ENCODE measurements at places on chromosomes 5 and 9.

DNA sequence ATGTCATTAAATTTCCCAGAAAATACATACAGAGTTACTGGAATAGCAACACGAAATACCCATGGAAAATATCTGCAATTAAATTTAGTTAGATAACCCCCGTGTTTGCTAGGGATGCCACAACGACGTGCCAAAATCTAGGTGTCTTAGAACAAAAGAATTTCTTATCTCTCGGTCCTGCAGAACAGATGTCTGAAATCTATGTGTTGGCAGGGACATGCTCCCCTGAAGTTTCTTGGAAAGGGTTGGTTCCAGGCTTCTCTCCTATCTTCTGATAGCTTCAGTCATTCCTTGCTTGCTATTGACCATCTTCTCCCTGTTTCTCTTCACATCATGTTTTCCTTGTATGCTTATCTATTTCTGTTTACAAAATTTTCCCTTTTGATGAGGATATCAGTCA is 1067.0 kb downstream of the CDH18 start:
- no peak for DNase-seq

DNA sequence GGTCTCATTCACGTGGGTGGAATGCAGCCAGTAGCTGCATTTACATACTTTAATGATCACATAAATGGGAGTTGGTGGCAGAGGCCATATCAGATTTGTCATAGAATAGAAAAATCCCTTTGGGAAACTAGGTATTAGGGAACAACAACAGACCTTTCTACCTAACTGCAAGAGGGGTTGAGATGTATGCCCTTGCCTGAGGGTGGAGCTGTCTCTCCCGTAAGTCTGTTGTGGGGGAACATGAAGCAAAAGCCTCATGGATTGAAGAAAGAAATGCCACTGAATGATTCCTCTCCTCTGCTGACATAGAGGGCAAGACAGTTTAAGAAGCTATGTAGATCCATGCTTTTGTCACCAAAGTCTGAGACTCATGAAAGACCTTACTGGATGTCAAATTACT is 461.3 kb downstream of the SPOCK1 start:
- DNase-seq: no peak

DNA sequence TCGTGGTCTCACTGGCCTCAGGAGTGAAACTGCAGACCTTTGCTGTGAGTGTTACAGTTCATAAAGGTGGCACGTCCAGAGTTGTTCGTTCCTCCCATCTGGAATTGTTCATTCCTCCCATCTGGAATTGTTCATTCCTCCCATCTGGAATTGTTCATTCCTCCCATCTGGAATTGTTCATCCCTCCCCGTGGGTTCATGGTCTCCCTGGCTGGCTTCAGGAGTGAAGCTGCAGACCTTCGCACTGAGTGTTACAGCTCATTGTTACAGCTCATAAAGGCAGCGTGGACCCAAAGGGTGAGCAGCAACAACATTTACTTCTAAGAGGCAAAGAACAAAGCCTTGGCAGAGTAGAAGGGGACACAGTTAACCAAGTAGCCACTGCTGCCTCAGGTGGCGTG is 69.1 kb downstream of the GCNT1 start:
- DNase-seq: no peak

DNA sequence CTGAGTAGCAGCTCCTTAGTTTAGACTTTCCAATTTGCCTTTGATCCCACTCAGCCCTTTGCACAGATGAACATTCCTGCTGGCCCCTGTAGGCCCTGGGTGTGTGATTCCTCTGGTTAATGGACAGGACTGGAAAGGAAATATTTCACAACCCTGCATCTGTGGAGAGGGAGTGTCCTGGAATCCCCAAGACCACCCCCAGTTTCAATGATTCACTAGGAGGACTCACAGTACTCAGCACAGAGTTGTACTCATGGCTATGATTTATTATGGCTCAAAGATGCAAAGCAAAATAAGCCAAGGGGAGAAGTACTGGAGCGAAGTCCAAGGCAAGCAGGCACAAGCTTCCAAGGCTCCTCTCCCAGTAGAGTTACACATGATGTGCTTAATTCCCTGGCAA is 42.4 kb upstream of the TJP2 start:
- DNase-seq: no peak

DNA sequence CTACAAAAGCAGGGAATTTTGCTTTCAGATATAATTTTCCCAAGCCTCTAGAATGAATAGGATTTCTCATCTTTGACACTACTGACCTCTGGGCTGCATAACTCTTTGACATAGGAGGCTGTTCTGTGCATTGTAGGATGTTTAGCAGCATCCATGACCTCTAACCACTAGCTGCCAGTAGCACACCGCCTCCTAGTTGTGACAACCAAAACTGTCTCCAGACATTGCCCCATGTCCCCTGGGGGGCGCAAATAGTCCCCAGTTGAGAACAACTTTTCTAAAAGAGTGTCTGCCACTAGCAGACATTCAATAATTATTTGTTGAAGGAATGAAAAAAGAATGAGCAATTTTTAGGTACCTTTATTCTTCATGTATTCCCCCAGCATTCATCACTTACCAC is 51.8 kb downstream of the POU4F3 start:
- DNase-seq: no peak

- no peak for DNase-seq
Observed at GRCh38 chr5:130066644-130067043, 162.4 kb downstream of the CHSY3 start.

- no peak for DNase-seq
Observed at GRCh38 chr9:122900791-122901190, 4.4 kb downstream of the RC3H2 start.

- DNase-seq: no peak
Observed at GRCh38 chr5:136890431-136891148, 525.2 kb upstream of the TRPC7 start.

- DNase-seq: no peak
Observed at GRCh38 chr5:10743526-10743925, 17.5 kb downstream of the DAP start.

GRCh38 chr5:38807570-38808483 is 38.0 kb upstream of the OSMR start:
- no peak for DNase-seq

DNA sequence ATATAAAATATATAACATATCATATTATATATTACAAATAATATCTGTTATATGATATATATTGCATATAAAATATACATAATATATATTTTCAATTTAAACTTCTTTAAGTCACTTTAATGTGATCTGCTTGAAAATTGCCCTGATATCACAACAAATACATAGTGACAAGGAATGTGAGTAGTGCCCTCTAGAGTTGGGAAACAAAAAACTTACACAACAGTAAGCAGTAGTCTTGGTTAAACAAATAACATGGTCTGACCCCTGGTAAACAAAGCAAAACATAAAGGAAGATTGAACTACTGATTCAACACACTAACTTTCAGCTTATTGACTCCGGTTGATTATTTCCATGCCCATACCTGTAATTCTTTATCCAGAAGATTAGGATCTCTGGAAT is 188.3 kb upstream of the NMUR2 start:
- DNase-seq: no peak

DNA sequence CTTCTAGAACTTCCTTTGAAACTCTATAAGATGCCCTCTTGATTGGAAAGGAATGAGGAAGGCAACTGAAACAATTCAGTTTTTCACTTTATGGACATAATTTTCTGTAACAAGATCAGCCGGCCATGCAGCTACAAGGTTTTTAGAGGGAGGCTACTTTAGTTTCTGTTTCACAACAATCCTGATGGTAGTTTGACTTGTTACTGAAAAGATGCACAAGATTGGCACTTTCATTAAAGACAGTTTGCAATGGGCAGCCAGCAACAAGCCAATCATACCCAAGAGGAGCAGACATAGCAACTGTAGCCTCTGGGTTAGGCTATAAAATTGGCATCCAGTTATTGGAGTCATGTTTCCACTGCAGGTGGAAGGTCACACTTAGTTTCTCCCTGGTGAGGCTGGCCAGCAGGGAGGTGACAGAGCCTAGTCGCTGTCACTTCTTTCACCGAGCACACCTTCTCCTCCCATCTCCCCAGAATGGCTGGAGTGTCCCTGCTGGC is 74.3 kb upstream of the TGFBR1 start:
- DNase-seq: no peak

GRCh38 chr5:66145737-66146136 is 1.6 kb downstream of the SREK1 start:
- no peak for DNase-seq

DNA sequence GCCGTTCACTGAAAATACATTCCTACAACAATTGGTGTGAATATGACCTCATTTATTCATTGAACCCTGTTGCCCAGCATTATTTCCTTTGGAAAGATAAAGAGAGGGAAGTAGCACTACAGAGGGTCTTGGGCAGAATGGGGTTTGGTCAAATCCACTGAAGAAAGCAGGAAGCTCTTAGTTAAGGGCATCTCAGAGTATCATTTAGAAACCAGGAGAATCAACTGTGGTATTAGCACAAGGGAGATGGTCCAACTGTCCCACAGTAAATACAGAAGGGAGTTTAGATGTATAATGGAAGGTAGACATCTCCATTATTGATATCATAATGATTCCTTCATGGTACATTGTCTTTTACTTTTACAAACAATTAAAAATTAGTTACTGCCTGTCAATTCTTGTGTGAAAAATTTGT is 47.1 kb downstream of the LIX1 start:
- no peak for DNase-seq

GRCh38 chr9:78821126-78821822 is 524.3 kb downstream of the PSAT1 start:
- DNase-seq: no peak

DNA sequence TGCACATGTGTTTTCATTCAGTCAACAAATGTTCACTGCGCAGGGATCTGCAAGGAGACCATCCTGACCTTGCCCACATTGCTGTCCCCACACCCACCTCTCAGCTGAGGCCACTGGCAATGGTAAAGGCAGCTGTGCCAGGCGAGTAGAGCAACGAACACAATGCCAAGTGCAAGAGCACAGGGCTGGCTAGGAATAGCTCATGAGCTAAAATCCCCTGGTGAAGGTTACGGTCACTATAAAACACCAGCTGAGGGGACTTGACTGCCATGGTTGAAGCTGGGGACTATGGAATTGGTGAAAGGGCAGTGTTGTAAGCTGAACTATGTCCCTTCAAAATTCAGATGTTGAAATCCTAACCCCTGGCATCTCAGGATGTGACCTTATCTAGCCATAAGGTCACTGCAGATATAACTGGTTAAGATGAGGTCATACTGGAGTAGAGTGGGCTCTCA is 96.1 kb downstream of the OTULIN start:
- no peak for DNase-seq

DNA sequence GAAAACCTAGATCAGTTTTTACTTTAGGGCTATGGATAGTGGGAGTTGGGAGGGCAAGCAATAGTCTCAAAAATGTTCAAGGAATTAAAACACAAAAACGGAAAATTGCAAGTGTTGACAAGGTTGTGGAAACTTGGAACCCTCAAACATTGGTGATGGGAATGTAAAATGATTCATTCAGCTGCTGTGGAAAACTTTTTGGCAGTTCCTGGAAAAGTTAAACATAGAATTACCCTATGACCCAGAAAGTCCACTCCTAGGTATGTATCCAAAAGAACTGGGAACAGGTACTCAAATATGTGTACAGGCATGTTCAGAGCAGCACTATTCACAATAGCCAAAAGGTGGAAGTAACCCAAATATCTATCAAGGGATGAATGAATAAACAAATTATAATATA is 1.2 kb upstream of the MSANTD3 start:
- no peak for DNase-seq

GRCh38 chr5:151738125-151738848 is 20.1 kb downstream of the ATOX1 start:
- no peak for DNase-seq

DNA sequence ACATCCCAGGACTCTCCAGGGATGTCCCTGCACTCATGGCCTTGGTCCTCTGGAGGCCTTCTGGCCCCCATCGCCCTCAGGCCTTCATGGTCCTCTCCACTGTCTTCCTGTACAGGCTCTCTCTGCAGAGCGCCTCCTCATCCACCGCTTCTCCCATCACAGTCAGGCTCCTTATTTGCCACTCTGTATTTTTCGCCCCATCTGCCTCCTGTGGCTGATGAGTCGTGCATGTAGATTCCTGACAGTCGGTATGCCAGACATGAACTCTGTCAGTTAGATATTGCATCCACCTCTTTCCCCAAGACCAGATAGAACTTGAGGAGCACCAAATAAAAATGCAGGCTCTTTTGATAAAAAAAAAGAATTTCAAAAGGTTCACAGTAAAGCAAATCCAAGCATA is 362.8 kb downstream of the IRX1 start:
- no peak for DNase-seq

- DNase-seq: no peak
Observed at GRCh38 chr5:177432143-177432838, 5.8 kb downstream of the GRK6 start.

GRCh38 chr9:134602547-134603362 is 38.8 kb upstream of the COL5A1 start:
- no peak for DNase-seq

- no peak for DNase-seq
Observed at GRCh38 chr9:136201609-136202453, 3.1 kb downstream of the LHX3 start.

DNA sequence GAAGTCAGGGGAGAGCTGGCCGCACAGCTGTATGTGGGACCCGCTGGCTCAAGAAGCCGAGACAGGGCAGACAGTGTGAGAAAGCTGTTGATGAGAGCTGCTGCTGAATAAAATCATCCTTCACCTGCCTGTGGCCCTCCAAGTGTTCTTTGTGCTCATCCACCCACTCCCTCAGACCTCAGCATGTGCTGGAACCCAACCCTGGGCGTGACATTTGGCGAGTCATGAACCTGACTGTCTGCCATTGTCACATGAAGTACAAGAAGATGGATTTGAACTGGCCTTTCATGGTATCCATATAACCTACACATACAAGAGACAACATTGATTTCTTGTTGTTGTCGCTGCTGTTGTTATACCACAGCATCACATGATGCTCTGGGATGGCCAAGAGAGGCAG is 139.7 kb upstream of the PLCXD3 start:
- DNase-seq: no peak

GRCh38 chr5:89449392-89450148 is 566.6 kb upstream of the MEF2C start:
- no peak for DNase-seq

All from CMK (cell line).